ENCODE measurements at places on chromosomes 12 and 14.

DNA sequence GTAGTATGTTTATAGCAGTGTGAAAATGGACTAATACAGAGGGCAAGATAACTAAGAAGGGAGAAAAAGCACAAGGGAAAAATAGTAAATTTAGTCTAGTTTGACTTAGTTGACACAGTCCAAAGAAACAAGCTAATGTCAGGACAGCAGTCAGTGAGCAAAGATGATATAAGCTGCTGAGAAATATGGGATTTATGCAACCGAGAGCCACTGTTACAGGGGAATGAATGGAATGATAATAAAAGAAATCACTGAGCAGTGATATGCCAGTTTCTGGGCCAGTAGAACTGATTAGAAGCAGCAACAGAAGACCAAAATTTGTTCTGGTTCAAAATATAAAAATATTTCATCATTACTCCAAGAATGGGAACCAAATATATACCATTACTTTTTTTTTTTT lies 60.1 kb downstream of the R3HDM2 start:
- DNase-seq = no peak

GRCh38 chr14:36319899-36320199 lies 588 bp downstream of the MBIP start:
- DNase-seq = no peak

DNA sequence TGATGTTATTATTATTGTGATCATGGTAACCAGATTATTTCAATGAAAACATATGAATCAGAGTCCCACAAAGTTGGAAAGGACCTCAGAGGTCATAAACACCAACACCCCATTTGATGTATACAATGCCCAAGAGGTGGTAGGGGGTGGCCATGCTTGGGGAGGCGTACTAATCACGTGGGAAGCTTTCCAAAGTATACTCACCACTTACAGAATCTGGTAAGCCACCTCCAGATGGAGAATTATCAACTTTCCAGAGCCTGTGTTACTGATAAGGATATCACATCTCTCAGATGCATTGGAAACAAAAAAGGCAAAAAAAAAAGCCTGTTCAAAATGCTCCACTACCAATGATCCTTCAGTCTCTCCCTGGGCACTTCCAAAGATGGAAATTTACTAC lies 8.4 kb downstream of the DAD1 start:
- DNase-seq = no peak

GRCh38 chr14:34111953-34112352 lies 161.1 kb upstream of the EGLN3 start:
- DNase-seq = no peak
